ENCODE measurements at places on chromosomes 6 and 20.

DNA sequence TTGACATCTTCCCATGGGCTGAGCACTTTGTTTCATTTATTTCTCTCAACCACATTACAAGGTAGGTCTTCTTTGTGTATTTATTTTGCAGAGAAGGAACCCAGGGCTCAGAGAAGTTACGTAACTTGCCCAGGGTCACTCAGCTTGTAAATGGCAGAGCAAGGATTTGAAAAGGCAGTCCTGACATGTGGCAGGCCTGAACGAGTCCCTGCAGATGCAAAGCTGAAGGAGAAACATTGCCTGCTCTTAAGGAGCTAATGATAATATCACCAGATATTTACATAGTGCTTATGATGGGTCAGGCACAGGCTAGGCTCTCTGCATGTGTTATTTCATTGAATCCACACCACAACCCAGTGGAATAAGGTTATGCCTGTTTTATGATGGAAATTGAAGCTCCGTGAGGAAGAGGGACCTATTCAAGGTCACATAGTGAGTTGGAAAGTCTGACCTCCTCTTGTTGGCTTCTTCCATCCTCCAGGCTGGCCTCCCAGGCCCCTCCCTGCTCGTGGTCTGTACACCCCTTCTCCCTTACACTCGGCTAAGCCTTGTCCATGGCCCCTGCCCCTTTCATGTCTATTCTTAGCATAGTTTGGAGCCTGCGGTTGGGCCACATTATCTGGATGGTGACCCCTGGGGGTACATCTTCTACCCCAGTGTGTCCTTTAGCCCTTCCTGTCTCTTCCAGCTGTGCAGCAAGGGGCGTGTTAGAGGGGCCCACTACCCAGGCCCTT is 12.5 kb downstream of the MYH7B start:
- DNase-seq = no peak

- no peak for DNase-seq
Observed at GRCh38 chr6:82521861-82522260, 158.2 kb downstream of the TPBG start.

- DNase-seq = no peak
Observed at GRCh38 chr20:11347738-11348137, 570.0 kb upstream of the BTBD3 start.

GRCh38 chr6:138387577-138388368 is 10.1 kb downstream of the SMIM28 start:
- DNase-seq = no peak

GRCh38 chr6:46016063-46016608 is 476 bp upstream of the CLIC5 start:
- DNase-seq = no peak

- DNase-seq = no peak
Observed at GRCh38 chr6:167589615-167589940, 237.1 kb upstream of the AFDN start.

DNA sequence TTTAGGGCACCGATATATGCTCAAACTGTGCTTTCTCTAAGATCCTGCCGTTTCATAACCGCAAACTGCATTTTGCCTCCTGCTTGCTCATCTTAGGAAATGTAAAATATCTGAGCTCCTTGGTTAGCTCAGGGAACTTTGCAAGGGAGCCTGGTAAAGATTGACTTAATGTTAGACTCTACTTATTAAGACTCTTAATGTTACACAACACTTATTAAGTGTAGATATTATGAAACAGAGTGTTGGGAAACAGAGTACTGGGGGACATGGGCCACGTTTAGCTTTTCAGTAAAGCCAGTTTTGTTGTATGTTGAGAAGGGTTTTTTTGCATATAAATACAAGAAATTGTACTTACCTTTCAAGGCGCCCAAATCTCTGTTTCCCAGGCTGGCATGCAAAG is 1.9 kb downstream of the LTV1 start:
- DNase-seq = no peak

DNA sequence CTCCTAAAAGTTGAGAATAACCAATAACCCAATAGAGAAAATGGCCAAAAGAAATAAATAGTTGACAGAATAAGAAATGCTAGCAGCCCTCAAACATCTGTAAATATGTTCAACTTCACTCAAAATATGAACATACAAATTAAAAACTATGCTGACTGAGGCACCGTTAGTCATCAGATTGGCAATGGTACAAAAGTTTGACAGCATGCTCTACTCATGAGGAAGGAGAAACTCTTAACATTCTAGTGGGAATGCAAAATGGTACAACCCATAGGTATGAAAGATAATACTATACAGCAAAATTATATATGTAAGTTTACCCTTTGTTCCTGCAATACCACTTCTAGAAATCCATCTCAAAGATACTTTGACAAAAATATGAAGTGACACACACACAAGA is 1.6 kb upstream of the ZSCAN12 start:
- DNase-seq = no peak

GRCh38 chr6:83536034-83536646 is 23.8 kb downstream of the PRSS35 start:
- DNase-seq = no peak

GRCh38 chr6:144343701-144344428 is 58.7 kb downstream of the UTRN start:
- DNase-seq = no peak

DNA sequence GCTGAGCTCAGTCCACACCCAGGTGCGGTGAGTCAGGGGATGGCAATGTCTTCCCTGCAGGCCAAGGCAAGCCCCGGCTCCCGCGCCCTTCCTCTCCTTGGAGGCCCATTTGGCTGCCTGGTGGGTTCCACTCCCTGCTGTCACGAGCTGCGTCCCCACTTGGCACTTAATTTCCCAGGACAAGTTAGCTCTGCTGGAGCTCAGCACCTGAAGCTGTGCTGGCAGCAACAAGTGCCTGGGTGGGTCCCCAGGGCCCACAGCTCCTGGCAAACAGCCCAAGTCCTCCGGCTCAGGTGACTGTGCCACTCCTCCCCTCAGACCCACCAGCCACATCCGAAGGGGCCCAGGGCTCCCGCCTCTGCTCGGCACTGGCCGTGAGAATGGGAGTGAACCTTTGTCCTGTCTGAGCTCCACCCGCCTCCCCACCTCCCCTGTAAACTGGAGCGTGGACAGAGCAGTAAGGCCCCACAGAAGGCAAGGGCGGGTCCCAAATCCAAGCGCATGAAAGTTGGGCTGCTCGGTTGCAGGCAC is 16.9 kb downstream of the LAMA5 start:
- no peak for DNase-seq

GRCh38 chr20:56423211-56423610 is 11.2 kb downstream of the CASS4 start:
- no peak for DNase-seq

GRCh38 chr6:53986721-53987521 is 124.3 kb upstream of the MLIP start:
- DNase-seq = no peak

DNA sequence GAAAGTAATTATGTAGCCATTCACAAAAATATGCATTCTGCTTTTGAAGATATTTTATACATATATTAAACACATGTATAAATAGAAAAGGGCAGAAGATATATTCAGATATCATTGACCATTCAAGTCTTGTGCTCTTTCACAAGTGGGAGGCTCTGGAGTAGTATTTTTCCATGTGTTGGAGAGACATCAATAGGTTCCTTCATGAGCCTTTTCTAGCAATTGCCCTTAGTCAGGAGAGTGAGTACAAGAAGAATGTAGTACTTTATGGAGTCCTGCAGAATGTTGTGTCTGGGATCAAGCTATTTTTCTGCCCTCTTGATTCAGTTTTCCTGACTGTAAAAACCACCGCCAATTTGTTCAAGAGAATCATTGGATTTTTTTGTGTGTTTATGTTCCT is 117.9 kb downstream of the LRRC1 start:
- no peak for DNase-seq

DNA sequence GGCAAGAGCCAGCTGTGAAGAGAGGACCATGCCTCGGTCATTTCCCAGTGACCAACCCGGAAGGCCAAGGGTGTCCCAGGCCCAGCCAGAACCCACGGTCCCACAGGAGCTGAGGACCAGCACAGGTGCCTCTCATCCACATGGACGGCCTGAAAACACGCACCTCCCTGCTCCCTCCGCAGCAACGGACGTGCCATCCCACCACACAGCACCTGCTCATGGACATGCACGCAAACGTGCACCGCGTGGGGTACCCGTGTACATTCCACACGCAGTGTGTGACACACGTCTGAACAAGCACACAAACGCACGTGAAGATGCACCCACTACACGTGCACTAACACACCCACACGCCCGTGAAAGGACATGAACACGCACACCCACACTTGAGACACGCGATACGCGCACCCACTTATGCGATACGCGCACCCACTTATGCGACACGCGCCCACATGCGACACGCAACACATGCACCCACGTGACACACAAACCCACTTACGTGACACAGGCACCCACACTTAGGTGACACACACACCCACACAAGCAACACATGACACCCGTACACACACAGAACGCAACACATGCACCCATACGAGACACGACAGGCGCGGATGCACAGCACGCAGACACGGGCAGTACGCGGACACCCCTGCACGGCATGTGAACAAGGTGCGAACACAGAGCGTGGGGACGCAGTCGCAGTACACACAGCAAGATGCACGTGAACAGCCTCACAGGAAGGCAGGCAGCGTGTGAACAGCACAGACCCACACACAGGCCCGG is 30.1 kb downstream of the LAMA5 start:
- DNase-seq = no peak
